ENCODE measurements at places on chromosomes 1 and 21.

DNA sequence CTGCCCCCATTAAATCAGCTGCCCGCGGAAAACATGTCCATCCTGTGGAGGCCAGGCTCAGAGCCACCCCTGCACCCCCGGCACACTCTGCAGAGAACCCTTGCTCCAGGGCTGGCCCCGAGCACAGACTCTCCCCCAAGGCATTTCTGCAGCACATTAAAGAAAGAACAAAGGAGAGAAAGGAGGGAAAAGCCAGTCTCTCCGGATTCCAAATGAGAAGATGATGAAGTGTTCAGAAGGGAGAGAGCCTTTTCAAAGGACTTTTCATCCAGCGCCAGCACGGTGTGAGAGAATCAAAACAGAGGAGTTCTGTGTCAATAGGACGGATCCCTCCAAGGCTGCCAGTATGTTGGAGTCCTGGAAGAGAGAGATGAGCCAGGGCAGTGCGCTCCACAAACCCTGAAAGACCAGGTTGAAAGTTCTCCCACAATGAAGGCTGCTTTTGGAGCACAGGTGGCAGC is 498.3 kb downstream of the NPHP4 start:
- DNase-seq = no peak

- no peak for DNase-seq
Measured at GRCh38 chr1:246398126-246398813, 108.8 kb downstream of the SMYD3 start.

- DNase-seq = no peak
Measured at GRCh38 chr1:89836252-89837035, 15.6 kb downstream of the LRRC8D start.

DNA sequence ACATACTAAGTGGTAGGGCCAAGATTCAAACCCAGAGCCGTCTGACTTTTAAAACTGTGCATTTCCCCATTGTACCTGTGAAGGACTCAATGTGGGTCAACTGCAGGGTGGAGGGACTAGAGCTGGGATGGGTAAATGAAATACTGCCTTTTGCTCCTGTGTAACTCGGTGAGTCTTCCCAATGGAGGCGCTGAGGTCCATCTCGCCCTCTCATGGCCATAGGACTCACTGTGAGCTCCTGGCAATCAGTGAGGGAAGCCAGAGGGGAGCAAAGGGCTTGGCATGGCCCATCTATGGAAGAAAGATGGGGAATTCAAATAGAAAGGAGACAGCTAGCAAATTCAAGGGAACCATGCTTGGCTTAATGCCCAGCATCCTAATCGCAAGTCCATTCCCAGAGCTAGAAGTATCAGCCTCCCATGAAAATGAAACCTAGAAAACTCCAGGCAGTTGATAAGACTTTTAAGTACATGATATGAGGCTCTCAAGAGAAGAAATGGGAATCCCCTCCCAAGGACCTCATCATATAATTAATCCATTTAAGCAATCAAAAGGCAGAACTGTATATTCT is 25.4 kb upstream of the CGN start:
- DNase-seq = no peak

GRCh38 chr1:199907361-199907760 is 120.1 kb upstream of the NR5A2 start:
- no peak for DNase-seq

- no peak for DNase-seq
Measured at GRCh38 chr1:59057211-59057694, 239.6 kb upstream of the FGGY start.

GRCh38 chr1:161179698-161180097 is 2.4 kb upstream of the B4GALT3 start:
- no peak for DNase-seq

- DNase-seq = no peak
Measured at GRCh38 chr21:27221077-27221476, 254.2 kb upstream of the ADAMTS5 start.

DNA sequence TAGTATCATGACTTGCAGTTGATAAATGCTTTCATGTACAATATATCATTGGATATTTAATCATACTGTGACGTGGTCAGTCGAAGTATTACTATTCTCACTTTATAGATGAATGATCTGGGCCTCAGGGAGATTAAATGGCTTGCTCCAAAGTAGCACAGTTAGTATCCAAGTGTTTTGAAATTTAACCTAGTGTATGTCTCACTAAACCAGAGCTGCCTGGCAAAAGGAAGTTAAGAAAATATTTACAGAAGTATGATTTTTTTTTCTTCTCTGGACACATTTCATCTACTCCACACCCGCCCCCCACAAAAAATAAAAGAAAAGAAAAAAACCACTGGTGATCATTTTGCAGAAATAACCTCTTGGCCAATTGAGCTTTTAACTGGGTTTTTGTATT is 71.9 kb upstream of the CXADR start:
- no peak for DNase-seq

DNA sequence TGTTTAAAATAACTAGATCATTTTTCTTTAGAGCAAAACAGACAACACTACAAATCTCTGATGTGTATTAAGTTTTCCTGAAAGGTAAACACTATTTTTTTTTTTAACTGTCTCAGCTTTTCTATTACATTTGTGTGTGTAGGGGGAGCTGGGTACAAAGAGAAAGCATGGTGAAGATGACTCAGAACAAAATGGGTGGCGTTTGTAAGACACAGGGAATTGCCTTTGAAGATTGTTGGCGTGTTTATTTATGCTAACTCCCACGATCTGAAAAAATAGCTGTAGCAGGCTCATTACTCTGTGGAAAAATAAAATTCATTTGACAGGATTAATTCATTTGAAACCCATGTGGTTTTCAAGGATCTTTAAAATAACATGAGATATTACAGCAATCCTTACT is 285.1 kb downstream of the RYR2 start:
- DNase-seq = no peak

- no peak for DNase-seq
Measured at GRCh38 chr1:63411066-63411465, 43.6 kb downstream of the ALG6 start.

GRCh38 chr1:150985179-150985825 is 3.2 kb downstream of the ANXA9 start:
- no peak for DNase-seq

- no peak for DNase-seq
Measured at GRCh38 chr21:33981391-33982101, 65.9 kb upstream of the ATP5PO start.

GRCh38 chr1:183070923-183071618 is 47.9 kb downstream of the LAMC1 start:
- no peak for DNase-seq

- DNase-seq = no peak
Measured at GRCh38 chr1:114595602-114596001, 14.2 kb upstream of the BCAS2 start.

DNA sequence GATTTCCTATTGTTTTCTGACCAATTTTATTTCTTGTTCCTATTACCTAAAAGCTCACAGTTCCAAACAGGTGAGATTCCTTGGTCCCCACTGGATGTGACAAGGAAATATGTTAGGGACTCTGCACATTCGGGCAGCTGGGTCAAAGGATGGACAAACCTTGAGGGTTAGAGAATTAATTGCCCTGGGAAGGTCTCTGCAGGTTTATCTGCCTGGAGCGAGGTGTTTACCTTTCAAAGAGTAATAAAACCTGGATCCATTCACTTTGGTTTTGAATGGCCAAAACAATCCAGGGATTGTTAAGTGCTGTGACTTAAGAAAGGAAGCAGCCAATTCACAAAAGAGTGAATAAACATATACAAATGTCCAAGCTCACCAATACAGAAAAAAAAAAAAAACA is 33.6 kb upstream of the RAB4A start:
- no peak for DNase-seq

DNA sequence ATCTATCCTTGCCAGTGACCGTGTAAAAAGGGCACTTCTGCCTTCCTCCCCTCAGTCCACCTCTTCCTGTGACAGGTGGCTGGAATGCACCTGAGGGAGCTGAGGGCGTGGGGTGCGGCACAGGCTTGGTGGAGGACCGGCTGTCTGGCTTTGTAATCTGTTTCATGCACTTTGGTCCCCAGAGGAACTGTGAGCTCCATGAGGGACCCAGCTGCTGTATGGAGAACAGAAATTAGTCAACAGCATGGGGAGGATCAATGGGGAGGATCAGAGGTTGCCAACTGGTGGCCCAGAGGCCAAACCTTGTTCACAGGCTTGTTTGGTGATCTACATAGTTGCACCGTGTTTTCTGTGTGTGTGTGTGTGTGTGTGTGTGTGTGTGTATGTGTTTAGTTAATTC is 19.0 kb upstream of the LUZP1 start:
- DNase-seq = no peak

- DNase-seq = no peak
Measured at GRCh38 chr21:45558044-45558721, 15.9 kb upstream of the SLC19A1 start.

DNA sequence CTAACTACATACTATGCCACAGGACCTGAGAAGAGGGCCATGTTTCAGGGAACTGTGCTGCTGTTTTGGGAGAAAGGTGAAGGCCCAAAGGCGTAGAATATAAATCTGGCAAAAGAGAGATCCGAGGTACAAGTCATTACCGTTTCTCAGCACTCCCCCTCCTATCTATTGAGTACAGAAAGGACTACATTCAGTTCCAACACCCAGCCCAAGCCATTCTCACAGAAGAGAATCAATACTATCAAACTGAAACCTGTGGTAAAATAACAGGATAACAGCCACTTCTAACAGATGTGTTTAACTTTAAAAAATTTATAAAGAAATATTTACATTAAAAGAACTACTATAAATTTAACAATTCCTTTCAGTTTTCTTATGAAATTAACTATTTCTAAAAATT is 7.8 kb downstream of the AHCTF1 start:
- DNase-seq = no peak

DNA sequence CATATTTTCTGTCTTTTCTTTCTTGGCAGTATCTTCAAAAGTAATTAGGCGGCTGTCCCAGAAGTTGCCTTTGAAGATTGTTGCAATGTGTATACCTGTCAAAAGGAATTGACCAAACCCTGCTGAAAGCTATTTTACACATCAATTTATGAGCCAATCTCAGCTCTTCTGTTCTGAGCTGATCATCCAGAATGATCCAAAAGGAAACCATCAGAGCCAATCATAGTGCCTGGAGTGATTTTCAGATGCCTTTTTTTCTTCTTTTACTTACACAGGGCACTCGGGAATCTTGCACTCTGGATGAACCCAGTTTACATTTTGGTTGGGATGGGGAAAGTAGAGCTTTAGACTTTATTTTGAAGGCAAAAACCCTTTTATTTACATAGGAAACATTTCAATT is 21.8 kb upstream of the APOBEC4 start:
- no peak for DNase-seq

- no peak for DNase-seq
Measured at GRCh38 chr1:31689854-31690253, 14.0 kb downstream of the COL16A1 start.

- DNase-seq = no peak
Measured at GRCh38 chr1:206839006-206839560, 26.3 kb upstream of the IL20 start.

- DNase-seq = no peak
Measured at GRCh38 chr1:15504436-15504835, 19.6 kb downstream of the CASP9 start.

DNA sequence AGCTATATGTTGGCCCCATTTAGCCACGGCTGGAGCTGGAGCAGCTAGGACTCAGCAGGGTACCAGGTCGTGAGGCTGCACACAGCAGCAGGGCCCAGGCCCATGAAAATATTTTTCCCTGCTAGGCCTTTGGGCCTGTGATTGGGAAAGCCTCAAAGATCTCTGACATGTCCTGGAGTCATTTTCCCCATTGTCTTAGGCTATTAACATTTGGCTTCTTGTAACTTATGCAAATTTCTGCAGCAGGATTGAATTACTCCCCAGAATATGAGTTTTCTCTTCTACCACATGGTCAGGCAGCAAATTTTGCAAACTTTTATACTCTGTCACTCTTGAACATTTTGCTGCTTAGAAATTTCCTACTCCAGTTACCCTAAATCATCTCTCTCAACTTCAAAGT is 11.2 kb downstream of the CFHR2 start:
- no peak for DNase-seq

DNA sequence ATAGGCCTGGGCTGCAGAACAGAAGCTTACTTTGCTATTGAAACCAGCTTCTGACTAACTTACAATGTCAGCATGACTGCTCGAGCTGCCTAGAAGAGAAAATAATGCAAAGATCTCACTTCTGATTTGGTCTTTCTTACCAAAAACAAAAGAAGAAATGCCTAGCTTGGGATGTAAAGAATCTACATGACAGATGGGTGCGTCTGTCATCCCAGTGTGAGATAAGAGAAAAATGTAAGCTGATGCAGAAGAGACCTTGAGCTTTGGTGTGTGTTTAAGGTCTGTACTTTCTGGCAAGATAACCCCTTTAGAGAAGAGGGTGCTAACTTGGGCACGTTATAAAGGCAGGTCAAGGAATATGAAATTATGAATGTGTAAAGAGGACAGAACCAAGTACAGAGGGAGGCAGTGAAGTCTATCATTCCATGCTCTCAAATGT is 3.6 kb downstream of the FAM20B start:
- DNase-seq = no peak

GRCh38 chr21:45098867-45099266 is 24.5 kb downstream of the ADARB1 start:
- DNase-seq = no peak

DNA sequence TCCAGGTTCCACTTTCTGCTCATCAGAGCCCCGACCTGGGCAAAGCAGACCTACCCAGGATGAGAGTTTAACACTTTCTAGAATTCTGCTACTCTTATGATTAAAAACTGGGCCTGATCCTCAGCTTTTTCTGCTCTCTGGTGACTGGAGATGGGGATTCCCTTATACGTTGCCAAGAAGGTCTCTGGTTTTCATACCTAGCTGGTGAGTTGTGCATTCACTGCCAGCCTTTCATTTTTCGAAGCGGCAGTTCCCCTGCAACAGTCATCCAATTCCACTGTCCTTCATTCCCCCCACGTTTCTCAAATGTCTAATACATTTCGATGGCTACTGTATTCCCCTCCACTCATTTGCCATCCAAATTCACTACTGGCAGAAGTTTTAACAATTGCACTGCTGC is 135.3 kb downstream of the ADSS2 start:
- no peak for DNase-seq

GRCh38 chr1:174768516-174768915 is 231.2 kb upstream of the CACYBP start:
- DNase-seq = no peak

GRCh38 chr1:93448983-93449804 is 1.3 kb downstream of the FNBP1L start:
- no peak for DNase-seq

- DNase-seq = no peak
Measured at GRCh38 chr1:167659450-167659849, 29.4 kb downstream of the RCSD1 start.

DNA sequence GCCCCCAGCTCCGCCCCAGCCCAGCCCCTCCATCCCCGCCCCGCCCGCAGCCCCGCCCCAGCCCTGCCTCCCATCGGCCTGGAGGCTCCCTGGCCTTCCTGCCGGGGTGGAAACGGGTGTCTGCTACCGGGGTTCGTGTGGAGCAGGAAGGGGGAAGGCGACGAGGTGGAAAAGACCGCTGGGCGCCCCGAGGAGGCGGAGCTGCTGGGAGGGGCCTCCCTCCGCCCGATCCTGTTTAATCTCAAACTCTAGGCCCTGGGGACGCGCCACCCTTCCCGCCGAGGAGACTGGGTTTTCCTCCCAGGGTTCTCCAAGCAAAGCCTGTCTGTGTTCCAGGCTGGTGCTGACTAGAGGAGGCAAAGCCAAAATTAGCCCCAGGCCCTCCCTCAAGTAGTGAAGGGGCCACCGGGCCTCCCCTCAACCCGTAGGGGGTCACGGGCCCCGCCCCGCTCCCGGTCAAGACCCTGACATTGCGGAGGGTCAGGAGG is 16.2 kb upstream of the TTLL10 start:
- DNase-seq = peak; percentile 65

GRCh38 chr1:85544689-85545215 is 35.8 kb upstream of the CCN1 start:
- no peak for DNase-seq

- DNase-seq = peak; percentile 79
Measured at GRCh38 chr1:27940297-27940696, 5.5 kb downstream of the SMPDL3B start.
